SK-N-MC (cell line): ENCODE measurements at places on chromosomes 5 and 9.

DNA sequence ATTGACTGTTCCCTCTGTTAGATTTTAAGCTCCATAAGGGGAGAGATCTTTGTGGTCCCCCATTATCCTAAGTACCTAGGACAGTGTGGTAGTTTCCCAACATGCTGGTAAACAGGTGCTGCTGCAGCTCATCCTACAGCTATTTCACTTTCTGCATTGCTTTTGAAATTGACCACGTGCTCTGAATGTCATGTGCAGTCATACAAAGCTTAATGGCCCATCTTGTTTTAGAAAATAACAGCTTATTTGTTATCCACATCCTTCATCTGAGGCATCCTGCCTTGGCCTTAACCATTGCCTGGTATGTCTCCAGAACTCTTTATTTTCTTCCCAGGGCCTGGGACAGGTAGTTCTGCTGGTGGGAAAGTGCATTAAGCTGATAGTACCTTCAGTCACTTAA lies 14.7 kb downstream of the PIK3R1 start:
- DNase-seq: no peak

GRCh38 chr9:99034149-99034548 lies 70.8 kb upstream of the TGFBR1 start:
- DNase-seq: no peak

GRCh38 chr9:127390563-127390962 lies 6.4 kb upstream of the SLC2A8 start:
- DNase-seq: no peak

- peak; percentile 52 for DNase-seq
Measured at GRCh38 chr9:16074963-16075362, 522.1 kb downstream of the CCDC171 start.

- no peak for DNase-seq
Measured at GRCh38 chr5:170334626-170335025, 37.0 kb upstream of the LCP2 start.

GRCh38 chr5:142918959-142919635 lies 148.9 kb downstream of the ARHGAP26 start:
- DNase-seq: no peak

- no peak for DNase-seq
Measured at GRCh38 chr5:76292620-76293322, 110.3 kb upstream of the IQGAP2 start.

- no peak for DNase-seq
Measured at GRCh38 chr5:54080831-54081230, 229.5 kb downstream of the ARL15 start.

DNA sequence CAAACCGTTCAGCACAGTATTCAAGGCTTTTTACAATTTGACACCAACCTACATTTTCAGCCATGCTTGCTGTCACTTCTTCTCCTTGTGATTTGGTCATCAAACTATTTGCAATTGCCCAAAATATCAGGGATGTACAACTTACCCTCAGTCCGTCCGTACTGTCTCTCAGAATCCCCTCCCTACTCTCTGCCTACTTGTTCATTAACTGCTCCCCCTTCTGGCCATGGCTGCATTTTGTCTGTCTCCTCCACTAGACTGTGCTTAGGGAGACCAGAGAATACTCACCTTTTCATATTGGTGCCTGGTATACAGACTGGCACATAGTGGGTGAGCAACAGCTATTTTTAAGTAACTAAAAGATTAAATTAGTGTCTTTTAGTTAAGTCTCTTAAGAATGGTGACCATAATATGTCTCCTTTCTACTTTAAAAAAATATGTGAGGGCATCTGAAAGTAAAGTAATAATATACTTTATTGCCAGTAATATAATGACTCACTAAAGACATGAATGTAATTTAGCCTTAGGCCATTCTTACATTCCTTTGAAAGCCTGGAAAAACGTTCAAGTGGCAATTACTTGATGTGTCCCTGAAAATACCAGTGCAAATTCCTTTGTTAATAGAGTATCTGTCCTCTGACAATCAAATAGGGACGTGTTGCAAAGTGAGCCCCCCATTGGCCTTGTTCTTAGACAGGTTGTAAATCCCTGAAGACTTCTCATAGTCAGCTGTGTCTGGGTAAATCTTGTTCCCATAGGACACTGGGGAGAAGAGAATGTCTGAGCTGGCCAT lies 27.8 kb downstream of the PRLR start:
- peak; percentile 12 for DNase-seq

GRCh38 chr9:70639853-70640814 lies 225.7 kb upstream of the KLF9 start:
- peak; percentile 18 for DNase-seq

DNA sequence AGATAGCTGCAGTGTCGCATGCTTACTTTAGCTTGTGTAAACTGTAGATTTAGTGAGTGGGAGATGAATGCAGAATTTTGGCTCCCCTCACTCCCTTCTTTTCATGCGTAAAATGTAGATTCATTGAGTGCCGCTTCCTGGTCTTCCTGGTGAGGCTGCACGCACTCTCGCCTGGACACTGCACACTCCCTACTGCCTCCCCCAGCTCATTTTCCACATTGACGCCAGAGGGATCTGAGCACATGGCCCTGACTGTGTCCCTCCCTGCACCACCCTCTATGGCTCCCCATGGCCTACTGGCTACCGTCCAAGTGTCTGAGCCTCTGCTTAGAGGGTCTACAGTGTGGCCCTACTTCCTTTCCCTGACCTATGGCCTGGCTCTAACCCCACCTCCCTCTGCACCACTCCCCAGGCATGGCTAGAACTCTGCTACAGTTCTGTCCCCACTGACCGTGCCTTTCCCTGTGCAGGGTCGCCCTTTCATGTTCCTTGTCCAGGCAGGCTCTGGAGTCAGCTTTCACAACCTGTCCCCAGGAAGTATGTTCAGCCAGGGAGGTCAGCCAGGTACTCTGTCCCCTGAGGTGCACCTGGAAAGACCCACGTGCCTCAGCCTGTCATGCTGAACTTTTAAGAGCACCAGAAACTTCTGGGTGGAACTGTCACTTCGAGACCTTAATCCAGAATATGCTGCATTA lies 160.6 kb downstream of the COL23A1 start:
- DNase-seq: no peak
